Pancreas (tissue), 10 donors: ENCODE measurements at places on chromosomes 12 and 14.
A peak's percentile ranks its signal among the peaks of the same experiment; 100 is the strongest.

DNA sequence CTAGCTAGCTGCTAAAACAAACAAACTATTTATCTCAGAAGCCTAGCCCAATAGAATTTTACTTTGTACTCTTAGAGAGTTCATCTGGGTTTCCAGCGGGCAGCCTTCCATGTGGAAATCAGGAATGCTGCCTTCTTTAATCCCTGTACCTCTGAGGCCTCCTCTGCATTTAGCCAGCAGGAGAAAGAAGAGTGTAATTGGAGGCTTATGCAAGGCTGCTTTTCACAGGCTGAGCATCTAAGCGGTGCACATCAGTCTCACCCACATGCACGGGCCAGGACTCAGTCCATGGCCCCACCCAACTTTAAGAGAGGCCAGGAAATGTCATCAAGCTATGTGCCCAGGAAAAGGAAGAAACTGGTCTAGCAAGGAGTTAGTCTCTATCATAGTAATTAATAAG is 14.0 kb upstream of the PTGDR start:
- no peak for DNase-seq

DNA sequence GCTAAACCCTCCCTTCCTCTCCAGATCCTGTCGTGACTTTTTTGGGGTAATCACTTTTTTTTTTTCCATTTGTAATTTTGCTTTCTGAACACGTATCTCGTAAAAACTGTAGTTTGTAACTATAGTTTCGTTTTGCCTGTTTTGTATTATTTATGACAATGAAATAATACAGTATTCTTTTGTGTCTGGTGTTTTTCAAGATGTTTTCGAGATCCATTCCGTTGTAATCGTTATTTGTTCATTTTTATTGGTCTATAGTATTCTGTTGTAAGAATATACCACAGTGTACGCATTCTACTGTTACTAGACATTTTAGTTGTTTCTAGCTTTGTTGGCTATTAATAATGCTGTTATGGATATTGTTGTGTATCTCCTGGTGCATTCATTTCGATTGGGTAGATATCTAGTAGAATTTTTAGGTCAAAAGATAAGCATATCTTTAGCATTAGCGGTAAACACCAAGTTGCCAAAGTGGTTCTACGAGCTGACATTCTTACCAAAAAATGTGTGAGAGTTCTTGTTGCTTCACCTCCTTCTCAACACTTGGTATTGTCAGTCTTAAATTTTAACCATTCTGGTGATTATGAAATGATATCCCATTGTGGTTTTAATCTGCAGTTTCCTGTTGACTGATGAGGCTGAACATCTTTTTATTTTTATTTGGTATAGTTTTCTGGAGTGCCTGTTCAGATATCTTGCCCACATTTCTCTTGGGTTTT is 92.3 kb upstream of the EVL start:
- no peak for DNase-seq

DNA sequence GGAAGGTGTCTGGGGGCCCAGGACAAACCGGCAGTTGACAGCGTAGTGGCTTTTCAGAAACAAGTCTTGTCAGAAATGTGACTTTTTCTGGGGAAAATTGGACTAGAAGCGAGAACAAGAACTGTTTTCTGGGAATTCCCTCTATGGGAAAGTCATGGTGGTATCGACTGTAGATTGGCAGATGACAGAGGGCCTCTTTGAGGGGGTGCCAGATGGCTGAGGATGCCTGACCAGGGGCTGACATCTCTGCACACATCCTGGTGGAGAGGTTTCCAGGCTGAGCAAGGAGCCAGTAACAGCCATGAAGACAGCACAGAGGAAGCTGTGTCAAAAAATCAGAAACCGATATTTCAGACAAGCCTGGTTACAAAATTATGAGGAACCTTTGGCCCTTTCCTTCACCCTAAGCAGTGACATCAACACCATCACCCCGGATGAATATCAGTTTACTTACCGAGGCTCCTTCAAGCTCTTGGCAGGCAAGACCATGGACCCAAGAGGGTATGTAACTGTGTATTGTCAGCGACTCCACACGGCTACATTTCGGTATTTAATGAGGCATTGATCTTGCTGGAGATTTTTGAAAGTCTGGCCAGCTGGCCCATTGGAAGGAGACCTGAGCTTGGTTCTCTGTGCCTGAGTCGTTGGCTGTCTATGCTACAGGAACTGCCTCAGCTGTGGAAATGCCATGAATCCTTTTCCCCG is 1525.3 kb upstream of the TMEM132C start:
- no peak for DNase-seq

GRCh38 chr12:20578142-20578541 is 117.0 kb upstream of the SLCO1C1 start:
- no peak for DNase-seq

GRCh38 chr12:12180575-12180974 is 86.3 kb downstream of the LRP6 start:
- no peak for DNase-seq

- DNase-seq, result peak; percentile 88
Observed at GRCh38 chr12:132506328-132507160, 16.6 kb downstream of the FBRSL1 start.

GRCh38 chr14:64421166-64421565 is 33.0 kb downstream of the MTHFD1 start:
- DNase-seq, result no peak

DNA sequence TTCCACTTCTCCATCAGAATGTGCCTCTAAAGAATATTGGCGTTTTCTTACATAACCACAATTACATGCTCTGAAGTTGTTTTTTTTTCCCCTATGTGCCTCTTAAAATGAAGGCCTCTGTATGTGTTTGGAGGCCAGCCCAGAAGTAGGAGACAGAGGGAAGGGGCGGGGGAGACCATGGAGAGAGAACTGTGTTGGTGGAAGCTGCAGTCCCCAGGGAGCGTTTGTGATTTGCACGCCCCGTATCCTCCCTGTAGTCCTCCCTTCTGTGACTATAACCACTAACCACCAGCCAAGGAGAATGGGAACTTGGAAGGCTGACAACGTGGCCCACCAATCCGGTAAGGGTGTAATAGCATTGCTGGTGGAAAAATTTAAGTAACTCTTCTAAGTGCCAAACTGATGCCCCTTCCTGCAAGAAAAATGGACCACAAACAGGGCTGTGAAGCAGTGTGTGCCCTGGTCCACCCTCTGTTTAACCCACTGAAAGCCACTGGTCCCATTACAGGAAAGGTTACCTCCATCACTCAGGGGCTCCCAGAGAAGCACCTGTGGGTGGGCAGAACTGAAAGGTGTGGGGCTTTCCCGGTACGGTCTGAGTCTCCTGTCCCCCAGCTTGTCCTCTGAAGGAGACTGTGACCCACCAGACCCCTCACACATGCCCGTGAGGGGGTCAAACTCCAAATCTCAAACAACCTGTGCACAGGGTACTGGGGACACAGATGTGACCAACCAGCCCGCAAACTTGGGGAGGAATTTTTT is 36.8 kb downstream of the CCDC88C start:
- no peak for DNase-seq

- DNase-seq, result no peak
Observed at GRCh38 chr12:4806439-4807115, 86.4 kb downstream of the GALNT8 start.
